Fibroblast of villous mesenchyme (primary cell): ENCODE measurements at places on chromosomes 2 and 18. TPM values are rescaled to one million over a fixed set of nuclear protein-coding genes. Genes with fewer than 3 reads are reported as not detected.

- DNase-seq: peak; percentile 18
Measured at GRCh38 chr2:201779901-201780673, 646 bp downstream of the ALS2 start.

- no peak for DNase-seq
Measured at GRCh38 chr2:109030870-109031475, 42.0 kb upstream of the EDAR start.

DNA sequence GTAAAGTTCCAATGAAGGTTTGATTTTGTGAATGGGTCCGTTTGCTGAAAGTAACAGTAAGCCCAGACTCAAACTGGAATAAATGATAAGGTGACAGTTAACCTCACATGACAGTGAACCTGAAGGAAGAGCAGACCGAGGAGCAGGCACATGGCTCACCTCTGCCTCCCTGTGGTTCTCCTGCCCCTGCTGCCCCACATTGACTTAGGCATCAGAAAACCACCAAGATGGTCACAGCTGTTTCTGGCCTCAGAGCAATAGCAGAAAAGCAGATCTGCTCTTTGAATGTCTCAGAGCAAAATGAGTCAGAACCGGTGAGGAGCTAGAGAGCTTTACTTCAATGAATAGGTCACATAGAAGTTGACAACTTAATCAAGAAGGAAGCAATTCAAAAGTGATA, 487.6 kb downstream of the METTL4 start:
- no peak for DNase-seq

DNA sequence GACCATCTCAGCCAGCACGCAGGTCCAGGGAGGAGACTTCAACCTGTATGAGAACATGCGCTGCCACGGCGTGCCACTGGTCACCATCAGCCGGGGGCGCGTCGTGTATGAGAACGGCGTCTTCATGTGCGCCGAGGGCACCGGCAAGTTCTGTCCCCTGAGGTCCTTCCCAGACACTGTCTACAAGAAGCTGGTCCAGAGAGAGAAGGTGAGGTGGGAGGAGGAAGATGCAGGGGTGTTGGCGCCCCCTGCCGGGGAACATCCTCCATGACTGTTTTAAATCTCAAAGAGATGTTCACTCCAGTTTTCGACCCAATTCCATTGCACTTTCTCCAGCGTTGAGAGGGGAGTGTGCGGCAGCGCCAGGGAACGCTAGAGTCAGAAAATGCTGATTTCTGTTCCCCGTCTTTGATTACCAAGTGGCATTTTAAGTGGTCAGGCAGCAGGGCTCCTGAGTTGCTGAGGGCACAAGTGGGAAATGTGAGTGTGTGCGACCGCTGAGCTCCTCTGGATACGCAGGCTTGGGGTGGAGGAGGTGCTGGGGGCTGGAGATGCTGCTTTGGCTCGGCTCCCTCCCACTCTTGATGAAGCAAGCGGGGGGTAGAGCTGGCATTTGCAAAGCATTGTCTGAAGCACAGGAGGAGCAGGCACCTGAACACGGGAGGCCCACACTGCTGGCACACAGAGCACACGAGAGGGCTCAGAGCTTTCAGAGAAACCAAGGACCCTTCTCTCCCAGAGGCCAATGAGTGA, 27.7 kb upstream of the MAPRE3 start:
- DNase-seq: peak; percentile 58

DNA sequence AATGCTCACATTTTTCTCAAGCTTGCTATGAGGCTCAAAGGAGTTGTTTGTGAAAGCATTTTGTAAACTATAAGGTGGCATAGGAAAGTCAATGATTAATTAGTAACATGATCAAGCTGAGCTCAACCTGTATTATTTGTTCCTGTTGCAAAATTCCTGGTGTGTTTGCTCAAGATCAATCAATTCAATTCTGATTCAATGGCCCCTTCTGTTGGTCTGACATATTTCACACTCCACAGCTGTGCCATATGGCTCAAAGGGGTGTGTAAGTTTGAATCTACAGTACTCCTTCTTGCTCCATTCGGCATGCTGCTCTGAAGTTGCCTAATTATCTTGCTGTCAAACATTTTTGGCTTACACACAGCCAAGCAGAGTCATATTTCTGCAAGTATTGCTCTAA, 341.6 kb upstream of the LRP1B start:
- DNase-seq: no peak

- DNase-seq: peak; percentile 54
Measured at GRCh38 chr2:148552675-148553331, 91.7 kb upstream of the EPC2 start.

DNA sequence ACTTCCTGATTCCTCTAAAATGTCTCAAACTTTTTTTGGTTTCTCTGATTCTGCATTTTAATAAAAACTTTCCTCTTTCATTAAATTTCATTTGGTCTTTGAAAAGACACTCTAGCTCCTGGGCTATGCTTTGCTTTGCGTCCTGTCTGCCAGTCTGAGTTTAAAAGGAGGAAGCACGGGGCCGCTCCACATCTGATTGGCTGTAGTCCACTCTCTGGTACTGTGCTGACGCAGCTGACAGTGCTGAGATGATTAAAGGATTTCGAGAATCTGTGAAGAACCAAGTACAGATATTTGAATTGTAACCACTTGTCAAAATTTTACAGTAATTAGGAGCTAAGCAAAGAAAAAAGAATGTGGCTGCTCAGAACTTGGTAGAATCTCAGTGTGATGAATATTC, 199.6 kb upstream of the HNMT start:
- DNase-seq: no peak

- DNase-seq: peak; percentile 17
Measured at GRCh38 chr2:17813742-17814473, 2.4 kb upstream of the MSGN1 start.

DNA sequence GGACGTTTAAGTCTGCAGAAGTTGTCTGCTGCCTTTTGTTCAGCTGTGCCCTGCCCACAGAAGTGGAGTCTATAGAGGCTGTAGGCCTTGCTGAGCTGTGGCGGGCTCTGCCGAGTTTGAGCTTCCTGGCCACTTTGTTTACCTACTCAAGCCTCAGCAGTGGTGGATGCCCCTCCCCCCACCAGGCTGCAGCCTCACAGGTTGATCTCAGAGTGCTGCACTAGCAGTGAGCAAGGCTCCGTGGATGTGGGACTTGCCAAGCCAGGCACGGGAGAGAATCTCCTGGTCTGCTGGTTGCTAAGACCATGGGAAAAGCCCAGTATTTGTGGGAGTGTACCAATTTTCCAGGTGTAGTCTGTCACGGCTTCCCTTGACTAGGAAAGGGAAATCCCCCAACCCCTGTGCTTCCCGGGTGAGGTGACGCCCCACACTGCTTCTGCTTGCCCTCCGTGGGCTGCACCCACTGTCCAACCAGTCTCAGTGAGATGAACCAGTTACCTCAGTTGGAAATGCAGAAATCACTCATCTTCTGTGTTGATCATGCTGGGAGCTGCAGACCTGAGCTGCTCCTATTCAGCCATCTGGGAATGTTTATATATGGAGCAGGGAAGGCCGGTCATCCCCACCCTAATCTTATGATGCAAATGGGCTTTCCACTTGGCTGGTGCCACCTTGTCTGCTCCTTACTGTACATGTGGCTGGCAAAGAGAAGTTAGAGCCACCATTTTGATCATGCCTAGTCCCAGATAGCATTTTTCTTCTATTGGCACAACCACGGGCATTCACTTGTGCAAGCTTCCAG, 156.9 kb upstream of the ITGA6 start:
- no peak for DNase-seq

- DNase-seq: no peak
Measured at GRCh38 chr2:99910902-99911301, 231.5 kb downstream of the AFF3 start.

- no peak for DNase-seq
Measured at GRCh38 chr2:167692936-167693335, 554.5 kb downstream of the STK39 start.

GRCh38 chr2:135337071-135337470, 193.9 kb downstream of the ZRANB3 start:
- no peak for DNase-seq

DNA sequence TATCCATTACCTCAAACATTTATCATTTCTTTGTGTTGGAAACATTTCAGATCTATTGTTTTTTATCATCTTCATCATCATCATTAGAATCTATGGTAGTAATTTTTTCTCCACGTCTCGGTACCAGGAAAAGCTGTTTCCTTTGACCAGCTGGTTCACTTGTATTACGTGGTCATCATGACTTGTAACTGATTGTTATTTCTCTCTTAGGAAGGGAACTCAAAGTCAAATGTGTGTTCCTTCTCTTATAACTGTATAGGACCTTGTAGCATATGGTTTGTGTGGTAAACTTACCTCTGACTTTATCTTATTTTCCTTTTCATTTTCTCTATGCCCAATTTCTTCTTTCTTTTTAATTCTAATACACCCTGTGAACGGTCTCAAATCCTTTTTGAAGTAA, 16.5 kb downstream of the NCOA1 start:
- no peak for DNase-seq

DNA sequence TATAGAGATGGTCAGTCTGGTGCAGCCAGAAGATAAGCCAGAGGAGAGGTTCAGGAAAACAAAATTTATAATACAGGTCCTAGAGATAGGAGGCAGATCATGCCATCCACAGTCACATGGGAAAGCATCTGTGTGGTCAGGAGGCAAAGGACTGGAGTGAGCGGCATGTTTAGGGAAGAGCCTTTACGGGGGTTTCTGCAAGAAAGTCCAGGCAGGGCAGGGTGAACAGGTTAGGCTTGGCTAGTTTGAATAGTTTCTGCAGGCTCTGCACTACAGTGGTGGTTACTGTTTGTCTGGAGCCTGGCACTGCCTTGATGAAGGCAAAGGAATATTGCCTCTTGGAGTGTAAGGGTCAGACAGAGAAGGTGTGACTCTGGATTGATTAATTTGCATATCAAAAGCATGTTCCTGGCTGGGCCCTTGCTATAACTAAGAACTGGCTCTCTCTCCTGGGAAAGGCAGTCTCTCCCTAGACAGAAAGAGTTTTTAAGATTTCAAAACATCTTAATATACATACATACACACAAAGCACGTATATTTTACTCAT, 1034.7 kb upstream of the CHAC2 start:
- DNase-seq: no peak

GRCh38 chr2:241314226-241315092, 1.0 kb downstream of the HDLBP start:
- DNase-seq: peak; percentile 68

- DNase-seq: peak; percentile 90
Measured at GRCh38 chr18:58997811-58998337, 133.2 kb downstream of the ZNF532 start.

- DNase-seq: no peak
Measured at GRCh38 chr2:240909216-240909974, 3.3 kb downstream of the CROCC2 start.

Gene ZNF236
- total RNA-seq: 11.9 and 12.5 TPM in 2 replicates

Gene SNORC
- 0.86 and 0.97 TPM in 2 replicates for total RNA-seq

Gene SCTR
- not detected in 2 replicates for total RNA-seq
